ENCODE measurements at places on chromosomes 7 and 10.

- DNase-seq, result no peak
These were observed 68.5 kb downstream of the CPVL start for GRCh38 chr7:29077854-29078253.

DNA sequence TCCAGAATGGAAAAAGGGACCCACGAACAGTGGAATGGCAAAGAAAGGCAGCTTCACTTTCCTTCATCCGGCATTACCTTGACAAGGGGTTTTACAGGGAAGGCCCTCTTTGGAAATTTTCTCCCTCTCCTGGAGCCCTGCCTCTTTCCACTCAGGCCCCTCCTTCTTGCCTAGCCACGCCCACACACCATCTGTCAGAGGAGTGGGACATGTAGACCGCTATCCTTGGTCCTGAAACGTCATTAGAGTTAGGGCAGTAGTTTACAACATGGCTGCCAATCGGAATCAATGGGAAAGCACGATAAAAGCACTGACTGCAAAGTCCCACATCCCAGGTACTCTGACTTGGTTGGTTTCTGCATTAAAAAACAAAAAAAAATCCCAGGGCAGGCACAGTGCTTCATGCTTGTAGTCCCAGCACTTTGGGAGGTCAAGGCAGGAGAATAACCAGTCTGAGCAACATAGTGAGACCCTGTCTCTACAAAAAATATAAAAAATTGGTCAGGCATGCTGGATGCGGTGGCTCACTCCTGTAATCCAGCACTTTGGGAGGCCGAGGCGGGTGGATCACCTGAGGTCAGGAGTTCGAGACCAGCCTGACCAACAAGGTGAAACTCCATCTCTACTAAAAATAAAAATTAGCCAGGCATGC lies 96.4 kb downstream of the MARCHF5 start:
- DNase-seq, result no peak

DNA sequence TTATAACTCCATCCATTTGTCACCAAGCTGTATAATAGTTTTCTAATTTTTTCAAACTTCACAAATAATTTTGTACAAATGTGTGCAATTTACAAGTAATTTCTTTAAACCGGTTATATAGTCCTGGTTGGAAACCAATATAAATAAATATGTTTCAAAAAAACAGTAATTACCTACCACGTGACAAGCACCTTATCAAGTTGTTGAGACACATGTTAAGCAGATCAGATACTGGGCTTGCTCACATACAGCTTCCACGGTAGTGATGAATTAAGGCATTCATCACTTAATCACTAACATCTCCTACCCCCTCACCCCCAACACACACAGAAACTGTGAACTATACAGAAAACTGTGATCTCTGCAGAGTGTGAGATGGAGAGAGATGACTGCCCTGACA lies 630.0 kb upstream of the MBL2 start:
- no peak for DNase-seq

DNA sequence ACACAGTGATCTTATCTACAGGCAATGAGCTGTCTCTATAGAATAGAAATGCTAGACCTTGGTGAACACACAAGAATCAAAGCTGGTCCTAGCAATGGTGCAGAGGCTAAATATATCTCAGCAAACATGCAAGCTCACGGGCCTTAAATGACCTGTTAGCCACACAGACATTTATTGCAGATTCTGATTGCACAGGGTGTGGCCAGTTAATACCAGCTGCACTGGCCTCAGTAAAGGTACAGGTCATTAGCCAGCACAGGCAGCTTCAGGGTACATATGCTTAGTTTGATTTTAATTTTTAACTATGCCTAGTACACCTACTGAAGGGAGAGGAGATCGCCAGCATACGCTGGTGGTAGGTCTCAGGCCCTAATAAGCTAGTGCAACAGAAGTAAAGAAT lies 265.4 kb upstream of the DGKB start:
- no peak for DNase-seq

- no peak for DNase-seq
These were observed 1.1 kb upstream of the TMEM130 start for GRCh38 chr7:98870807-98871491.

DNA sequence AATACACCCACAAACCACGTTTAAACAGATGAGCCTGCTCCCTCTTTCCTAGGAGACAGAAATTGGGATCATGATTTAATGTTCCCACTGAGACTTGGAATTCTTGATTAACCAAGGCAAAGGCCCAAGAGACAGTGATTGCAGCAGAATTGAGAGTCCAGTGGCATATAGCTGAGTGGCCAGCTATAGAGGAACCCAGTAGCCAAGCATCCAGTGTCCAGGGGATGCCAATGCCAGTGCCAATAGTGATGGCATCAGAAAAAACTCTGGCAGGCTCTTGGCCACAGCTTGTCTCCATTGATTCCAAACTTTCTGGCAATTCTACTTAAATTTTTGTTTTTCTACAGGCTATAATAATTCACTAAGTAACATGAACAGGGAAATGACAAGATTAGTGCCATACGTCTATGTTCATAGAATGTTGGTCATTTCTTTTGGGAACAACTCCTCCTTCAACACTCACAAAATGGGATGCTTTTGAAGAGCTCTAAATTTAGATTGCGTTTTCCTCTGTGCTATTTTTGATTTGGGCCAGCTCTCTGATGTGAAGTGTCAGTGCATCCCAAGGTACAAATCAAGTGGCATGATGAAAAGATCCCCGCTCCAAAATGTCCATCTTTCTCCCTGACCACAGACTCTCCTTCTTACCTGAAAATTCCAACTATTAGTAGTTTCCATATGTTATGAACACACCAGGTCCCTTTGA lies 83.1 kb upstream of the A1CF start:
- no peak for DNase-seq

DNA sequence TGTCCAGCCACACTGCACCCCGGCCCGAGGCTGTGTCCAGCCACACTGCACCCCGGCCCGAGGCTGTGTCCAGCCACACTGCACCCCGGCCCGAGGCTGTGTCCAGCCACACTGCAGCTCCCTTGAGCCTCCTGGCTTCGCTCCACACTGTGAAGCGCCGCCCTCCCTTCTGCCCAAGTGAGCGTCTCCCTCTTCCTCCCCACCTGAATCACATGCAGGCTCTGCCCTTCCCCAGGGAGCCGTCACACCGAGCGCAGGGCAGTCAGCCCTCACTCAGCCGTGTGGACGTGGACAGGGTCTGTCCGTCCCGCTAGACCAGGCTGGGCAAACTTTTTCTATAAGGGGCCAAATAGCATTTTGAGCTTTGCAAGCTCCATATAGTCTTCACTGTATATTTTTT lies 27.6 kb downstream of the CFAP46 start:
- DNase-seq, result no peak

DNA sequence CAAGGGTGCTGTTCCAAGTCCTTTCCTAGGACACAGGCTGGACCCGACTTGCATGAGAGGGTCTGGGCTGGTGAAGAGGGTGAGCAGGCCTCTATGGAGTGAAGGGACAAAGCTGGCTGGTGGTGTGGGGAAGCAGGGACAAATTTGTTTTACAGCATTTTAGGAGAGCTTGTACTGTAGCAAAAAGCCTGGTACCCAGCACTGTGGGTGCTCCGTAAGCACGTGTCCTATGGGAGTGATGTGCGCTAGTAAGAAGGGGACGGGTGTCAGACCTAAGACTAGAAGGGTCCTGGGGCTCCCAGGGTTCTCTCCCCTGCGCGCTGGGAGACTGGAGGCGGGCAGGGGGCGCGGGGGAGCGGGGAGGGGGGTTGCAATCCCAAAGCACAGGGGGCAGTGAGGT lies 391 bp downstream of the NOBOX start:
- no peak for DNase-seq

DNA sequence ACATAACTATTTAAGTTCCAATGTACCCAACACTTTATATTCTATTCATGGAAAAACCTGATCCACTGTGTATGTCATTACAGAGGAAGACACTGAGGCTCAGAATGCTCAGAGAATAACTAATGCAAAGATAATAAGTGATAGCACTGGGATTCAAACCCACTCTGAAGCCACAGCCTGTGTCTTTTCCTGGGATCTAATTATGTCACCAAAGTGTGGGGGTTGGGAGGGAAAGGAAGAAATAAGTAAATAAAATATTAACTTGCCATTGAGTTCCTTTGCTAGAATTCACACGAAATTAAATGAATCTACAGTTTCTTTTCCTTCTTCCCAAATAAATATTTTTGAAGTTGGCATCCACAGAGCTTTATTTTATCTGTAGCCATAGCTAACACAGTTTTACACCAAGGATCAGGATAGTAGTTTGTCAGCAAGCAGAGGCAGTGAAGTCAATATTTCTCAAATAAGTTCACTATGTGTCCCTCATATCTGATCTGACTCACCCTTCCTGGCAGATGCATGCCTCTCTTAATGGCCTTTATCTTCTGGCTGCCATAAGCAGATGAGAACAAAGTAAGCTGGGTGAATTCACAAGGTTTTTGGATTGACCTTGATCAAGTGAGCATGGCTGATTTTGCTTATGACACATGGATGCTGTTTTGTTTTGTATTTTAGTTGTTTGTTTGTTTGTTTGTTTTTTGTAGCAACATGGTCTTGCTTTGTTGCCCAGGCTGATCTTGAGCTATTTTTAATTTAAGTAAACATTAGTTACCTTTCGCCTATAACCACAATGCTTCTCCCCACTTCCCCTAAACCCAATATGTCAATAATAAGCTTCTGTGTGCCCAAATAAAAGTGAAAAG lies 6.3 kb downstream of the RAPGEF5 start:
- no peak for DNase-seq

DNA sequence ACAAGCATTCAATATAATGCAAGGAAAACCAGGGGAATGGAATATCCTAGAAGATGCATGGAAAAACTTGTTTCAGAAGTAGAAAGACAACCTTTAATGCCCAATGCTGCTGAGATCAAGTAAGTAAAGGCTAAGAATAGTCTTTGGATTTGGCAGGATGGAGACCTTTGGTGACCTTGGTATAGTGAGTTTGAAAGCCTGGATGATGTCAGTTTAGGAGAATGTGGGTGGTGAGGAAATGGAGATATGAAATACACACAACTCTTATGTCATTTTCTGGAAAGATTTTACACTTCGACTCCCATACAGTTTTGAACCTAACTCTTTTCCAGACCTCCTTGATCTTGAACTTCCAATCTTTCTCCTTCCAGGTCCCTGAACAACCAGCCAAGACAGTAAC lies 185.7 kb downstream of the TFEC start:
- no peak for DNase-seq

DNA sequence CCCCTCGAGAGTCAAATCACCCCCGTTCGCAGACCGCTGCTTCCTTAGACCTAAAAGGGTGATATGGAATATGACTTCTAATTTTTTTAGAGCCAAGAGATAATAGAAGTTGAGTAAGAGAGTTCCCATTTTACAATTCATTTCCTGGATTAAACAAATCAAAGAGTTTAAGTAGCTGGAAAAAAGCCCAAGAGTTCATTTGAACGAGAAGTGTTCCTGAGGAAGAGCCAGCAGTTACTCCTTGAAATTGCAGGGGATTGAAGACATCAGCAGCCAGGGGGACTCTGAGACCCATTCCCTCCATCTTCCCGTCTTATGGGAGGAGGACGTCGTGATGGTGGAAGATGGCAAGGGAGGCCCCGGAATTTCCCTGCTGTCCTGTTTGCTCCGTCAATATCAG lies 277.0 kb downstream of the WDR11 start:
- DNase-seq, result no peak

- no peak for DNase-seq
These were observed 2.3 kb upstream of the PRKAR1B start for GRCh38 chr7:729140-730000.

DNA sequence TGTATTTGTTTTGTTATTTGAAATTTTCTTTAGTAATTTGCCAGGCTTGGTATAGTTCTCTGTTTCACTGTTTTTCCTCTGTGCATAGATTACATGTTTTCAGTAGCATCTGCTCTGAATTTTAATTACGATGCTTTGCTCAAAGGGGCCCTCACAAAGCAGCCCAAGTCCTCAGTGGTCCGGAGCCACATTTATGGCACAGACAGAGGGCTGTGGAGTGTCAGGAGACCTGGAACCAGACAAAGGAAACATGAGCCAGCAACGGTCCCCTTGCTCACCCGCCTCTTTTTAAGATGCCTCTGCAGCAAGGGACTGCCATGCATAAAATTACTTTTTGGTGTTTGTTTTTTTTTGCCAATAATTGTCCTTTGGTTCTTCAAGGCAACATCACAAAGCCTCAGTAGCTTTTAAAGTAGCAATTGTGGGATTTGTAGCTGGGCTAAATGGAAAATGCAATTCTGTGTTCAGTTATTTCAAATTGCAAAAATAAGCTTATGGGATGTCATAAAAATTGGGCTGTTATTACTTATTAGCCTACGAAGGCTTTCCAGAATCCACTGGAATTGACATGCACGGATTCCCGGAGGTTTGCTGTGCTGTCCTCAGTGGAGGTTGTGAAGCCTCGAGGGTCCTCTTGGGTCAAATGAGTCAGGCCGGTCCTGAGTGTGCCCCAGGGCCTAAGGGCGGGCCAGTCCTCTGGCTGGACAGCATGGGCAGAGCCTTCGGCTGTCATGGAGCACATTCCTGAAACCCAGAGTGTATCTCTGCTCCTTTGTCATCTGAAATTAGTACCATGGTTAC lies 422.8 kb downstream of the GLRX3 start:
- no peak for DNase-seq

DNA sequence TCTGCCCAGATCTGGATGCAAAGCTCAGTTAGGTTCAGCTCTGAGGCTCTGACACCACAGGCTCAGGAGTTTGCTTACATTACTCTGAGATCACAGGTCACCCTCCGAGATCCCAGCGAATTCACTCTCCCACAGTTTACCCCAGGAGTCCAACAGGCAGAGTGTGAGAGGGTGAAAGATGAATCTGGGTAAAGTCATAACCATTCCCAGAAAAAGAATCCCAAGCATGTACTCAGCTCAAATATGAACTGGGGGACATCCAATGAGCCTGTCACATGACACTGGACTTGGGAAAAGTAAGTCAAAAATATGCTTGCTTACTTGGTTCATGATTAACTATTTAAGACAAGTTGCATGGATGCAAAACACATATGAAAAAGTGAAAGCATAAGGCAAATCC lies 110.3 kb upstream of the ARID5B start:
- DNase-seq, result no peak

DNA sequence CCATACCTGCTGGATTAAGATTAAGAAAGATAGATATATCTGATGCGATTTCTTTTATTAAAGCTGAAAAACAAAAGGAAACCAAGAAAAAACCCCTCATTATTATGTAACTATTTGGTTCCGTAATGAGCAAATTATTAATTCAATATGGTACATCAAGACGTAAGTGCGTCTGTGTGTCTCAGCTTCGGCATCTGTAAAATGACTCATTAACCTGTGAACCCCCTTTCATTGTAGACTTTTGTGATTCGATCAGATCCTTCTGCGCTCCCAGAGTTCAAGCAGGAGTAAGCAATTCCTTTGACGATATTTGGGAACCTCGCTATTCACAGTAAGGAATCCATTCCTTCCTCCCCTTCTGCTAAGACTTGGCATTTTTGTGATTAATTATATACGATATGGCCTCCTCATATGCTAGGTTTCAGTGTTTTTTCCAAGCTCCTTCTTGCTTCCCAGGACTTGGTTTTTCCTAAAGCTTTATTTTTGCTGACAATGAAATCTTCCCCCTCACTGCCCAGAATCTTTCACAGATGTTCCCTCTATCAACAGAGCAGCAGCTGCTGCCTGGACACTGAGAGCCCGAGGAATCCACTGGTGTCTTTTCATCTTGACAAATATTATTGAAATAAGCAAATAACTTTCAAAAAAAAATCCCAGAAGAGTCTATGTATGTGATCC lies 171.7 kb upstream of the CELF2 start:
- no peak for DNase-seq

GRCh38 chr7:33900501-33900900 lies 4.8 kb upstream of the BMPER start:
- DNase-seq, result no peak

All from ascending aorta (tissue), 2 donors.